AG04449 (cell line): ENCODE measurements at places on chromosomes 12 and 14.

GRCh38 chr12:117733549-117733805, 235.3 kb downstream of the KSR2 start:
- DNase-seq = no peak

DNA sequence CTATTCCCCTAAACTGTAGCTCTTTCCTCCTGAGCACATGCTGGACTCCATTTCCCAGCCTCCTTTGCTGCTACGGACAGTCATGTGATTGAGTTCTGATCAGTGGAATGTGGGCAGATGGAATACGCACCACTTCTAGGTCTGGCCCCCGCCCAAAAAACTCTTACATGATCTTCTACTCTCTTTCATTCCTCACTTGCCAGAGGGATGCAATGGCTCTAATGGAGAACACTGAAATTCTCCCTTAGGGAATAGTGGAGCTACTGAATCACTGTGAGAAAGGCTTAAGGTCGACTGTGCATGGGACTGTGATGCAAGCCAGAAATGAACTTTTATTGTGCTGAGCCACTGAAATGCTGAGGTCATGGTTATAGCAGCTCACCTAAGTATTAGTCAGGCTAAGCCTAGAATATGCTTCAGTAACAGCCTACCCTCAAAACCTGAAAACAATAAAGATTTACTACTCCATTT, 13.0 kb upstream of the TMED2 start:
- DNase-seq = no peak

- no peak for DNase-seq
These were observed 485.0 kb downstream of the PRKD1 start for GRCh38 chr14:29442696-29443095.

- DNase-seq = no peak
These were observed 48.1 kb downstream of the GALNT8 start for GRCh38 chr12:4768341-4768740.
